Gastroesophageal sphincter (tissue), 4 donors: ENCODE measurements at places on chromosomes 7 and 10.

DNA sequence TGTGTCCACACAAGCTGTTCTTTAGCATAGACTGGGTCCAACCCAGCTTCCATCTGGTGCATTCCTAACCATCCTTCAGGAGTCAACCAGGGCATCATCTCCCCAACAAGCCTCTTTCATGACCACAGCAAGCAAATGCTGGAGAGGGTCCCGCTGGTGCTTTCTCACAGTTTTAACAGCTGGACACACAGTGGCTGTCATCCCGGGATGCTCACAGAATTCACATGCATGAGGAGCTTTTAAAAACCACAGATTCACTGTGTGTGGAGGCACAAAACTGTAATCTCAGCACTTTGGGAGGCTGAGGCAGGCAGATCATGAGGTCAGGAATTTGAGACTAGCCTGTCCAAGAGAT is 6.4 kb upstream of the CYP3A7 start:
- ATAC-seq, result no peak

GRCh38 chr7:51000956-51001355 is 218.3 kb upstream of the GRB10 start:
- no peak for ATAC-seq

- no peak for ATAC-seq
Measured at GRCh38 chr10:29748109-29748650, 113.4 kb upstream of the SVIL start.

GRCh38 chr7:47314248-47314647 is 267.7 kb downstream of the TNS3 start:
- no peak for ATAC-seq

DNA sequence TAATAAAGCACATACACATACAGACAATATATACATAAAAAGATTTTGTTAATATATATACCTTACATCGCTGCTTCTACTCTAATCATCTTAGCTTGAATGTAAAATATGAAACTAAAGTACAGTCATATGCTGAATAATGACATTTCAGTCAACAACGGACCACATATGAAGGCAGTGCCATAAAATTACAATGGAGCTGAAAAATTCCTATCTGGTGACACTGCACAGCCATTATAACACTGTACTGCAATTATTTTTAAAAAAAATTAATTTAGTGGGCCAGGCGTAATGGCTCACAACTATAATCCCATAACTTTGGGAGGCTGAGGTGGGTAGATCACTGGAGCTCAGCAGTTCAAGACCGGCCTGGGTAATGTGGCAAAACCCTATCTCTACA is 122.3 kb downstream of the JMJD1C start:
- no peak for ATAC-seq

DNA sequence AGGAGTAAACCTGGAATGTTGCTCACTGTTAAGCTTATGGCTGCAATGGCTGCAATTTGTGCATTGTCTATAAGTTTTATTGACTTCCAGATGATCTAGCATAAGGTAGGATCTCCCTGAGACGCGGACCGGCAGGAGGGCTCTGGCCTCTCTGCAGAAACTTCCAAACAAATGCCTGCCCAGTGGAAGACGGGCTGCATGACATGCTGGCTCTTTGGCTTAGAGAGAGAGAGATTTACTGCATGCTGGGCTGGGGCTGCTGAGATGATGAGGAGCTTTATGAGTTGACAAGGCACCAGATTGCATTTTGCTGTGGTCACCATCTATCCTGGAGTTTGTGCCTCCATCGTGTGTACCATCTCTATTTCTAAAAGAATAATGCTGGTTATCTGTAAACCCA is 193.2 kb downstream of the GALNT17 start:
- ATAC-seq, result no peak

DNA sequence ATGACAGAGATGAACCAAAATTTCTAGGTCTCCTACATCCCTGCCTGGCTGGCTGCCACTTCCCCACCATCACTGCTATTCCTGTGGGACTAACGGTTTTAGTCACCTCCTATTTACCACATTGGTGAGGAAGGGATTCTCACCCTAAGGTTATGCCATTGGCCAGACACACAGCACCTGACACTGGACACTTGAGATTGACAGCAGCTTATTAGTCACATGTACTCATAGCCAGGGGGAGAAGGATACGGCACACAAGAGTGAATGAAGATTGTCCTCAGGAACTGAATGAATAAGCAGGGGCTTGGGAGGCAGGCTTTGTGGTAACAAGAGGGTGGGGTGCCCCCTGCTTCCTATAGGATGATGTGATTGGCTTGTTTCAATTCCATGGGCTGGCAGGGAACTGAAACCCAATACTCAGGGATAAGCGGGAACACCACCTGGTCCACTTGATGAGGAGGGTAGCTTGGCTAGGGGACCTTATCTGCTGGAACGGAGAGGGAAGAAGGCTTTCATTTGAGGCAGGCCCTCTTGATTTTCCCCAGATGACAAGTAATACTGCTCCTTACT is 99.0 kb downstream of the SPAG6 start:
- no peak for ATAC-seq
